ENCODE measurements at places on chromosomes 3 and 15.

- DNase-seq: no peak
Observed at GRCh38 chr15:38300395-38300794, 47.8 kb downstream of the SPRED1 start.

- no peak for DNase-seq
Observed at GRCh38 chr3:29822071-29822470, 541.2 kb downstream of the RBMS3 start.

- no peak for DNase-seq
Observed at GRCh38 chr3:39125841-39126500, 18.5 kb downstream of the TTC21A start.

DNA sequence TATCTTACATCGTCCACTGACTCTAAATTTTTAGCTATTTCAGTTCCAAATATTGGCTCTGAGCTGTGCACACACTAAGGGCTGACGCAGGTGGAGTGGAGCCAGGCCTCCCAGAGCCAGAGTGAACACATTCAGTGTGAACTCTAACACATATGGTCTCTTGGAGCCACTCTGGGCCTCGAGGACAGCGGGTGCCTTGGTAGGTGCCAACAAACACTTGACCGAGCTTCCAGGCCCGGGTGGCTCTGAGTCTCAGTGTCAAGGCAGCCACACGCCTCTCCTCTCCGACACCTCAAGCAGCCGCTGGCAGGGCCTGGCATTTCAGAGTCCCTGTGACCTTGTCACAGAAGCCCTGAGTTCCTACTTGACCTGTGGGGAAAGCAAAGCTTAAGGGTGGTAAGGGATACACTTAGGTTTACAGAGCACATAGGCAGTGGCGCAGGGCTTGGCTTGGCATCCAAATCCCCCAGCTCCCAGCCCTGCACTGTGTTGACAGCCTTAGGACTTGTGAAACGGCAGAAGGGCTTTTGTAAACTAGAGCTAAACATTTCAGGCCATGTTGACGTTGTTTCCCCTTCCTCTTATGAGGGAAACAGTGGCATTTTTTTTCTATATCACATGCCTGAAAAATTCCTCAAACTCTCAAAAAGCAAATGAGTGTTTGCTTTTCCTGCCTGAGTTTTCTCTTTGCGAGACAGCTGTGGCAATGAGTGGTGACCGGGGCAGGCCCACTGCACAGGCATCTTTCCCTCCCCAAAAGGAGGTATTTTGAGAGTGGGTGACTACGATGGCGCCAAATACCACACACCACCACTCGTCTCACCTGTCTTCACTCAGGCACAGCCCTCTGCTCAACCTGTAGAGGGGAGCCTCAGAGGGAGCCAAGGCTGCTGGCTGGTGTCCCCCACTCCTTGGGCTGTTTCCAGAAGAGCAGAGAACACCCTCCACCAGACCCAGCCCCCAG, 60.8 kb downstream of the DAPK2 start:
- DNase-seq: no peak

- no peak for DNase-seq
Observed at GRCh38 chr3:67302489-67302888, 304.4 kb downstream of the KBTBD8 start.

DNA sequence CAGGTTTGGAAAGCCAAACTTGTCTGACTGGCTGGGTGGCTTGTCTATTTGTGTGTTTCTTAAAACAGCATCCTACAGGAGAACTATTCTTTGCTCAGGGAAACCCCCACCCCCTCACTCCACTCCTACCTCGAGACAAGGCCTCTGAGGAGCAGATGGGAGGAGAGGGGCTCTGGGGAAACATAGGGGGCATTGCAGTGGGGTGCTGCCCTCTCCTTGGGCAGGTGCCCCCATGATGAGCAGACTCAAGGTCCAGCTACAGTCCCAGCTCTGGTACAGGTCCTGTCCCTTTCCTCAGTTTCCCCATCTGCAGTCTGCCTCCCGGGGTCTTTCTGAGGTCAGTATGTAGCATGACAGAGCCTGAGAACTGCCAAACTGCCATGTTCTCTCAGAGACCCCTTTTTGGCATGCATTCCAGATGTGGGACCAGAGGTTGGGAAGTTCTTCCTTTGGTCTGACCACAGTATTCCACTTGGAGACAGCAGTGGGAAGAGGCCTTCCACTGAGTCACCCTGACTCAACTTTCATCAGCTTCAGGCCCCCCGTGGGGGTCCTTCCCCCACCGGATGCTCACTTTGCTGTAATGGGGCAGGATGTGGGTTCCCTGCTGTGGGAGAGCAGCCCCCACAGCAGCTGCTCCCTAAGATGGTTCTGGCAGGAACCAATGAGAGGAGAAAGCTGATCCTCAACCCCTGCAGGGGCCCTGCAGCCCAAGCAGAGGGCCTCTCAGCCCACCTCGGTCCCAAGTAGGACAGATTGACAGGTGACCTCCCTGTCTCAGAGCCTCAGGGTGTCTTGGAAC, 32.3 kb upstream of the CYP11A1 start:
- peak; percentile 31 for DNase-seq

DNA sequence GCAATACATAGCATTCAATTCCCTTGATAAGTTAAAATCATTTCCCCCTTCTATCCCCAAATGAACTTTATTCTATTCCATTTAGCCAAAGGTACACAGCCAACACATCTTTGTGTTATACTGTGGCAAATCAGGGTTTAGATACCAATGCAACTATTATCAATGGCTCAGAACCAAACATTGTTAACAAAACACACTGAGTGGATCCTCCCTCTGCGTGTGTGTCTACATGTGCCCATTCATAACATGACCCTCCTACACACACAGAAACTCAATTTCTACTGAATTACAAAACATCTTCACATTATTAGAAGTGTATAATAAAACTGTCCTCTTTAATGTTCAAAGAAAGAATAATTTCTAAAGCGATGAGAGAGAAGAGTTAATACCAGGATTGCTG, 1.3 kb downstream of the TTBK2 start:
- DNase-seq: no peak

GRCh38 chr3:133831966-133832801, 26.6 kb downstream of the SRPRB start:
- DNase-seq: no peak

DNA sequence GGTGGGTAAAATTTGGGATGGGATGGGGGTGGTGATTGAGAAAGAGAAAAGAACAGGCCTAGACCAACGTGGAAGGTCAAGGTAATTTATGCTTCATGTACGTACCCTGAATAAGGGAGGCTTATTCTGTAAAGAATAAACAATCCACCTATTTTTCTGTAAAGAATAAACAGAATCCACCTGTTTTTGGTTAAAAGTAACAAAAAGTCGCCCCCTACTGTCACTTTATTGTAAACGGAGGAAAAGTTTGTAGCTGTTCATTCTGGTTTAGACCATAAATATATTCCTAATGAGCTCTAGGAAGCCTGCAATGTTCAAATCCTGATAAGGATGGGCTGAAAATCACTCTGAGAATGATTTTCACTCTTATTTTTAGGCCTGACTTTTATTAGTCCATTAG, 23.5 kb upstream of the SQOR start:
- no peak for DNase-seq

DNA sequence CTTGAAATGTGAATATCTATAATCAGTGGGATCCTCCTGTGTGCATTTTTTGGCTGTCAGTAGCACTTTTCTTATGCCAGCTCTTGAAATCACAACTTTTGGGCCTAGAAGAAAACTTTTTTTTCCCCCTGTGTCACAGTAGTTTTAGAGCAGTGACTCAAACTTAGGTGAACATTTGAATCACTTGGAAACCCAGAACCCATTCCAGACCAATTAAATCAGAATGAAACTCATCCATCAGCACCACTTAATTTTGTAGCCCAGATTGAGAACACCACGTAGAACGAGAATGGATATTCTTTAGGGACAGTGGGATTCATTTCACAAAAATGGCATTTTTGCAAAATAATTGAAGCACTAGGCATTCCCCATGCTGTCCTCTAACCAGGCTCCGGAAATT, 224.8 kb upstream of the NANOGP8 start:
- DNase-seq: no peak

GRCh38 chr3:119933207-119933606, 151.3 kb downstream of the NR1I2 start:
- no peak for DNase-seq

GRCh38 chr3:151923901-151924300, 50.5 kb downstream of the SUCNR1 start:
- no peak for DNase-seq
